ENCODE measurements at places on chromosomes 12 and 14. TPM values are rescaled to one million over a fixed set of nuclear protein-coding genes. Genes with fewer than 3 reads are reported as not detected.
A peak's percentile ranks its signal among the peaks of the same experiment; 100 is the strongest.

DNA sequence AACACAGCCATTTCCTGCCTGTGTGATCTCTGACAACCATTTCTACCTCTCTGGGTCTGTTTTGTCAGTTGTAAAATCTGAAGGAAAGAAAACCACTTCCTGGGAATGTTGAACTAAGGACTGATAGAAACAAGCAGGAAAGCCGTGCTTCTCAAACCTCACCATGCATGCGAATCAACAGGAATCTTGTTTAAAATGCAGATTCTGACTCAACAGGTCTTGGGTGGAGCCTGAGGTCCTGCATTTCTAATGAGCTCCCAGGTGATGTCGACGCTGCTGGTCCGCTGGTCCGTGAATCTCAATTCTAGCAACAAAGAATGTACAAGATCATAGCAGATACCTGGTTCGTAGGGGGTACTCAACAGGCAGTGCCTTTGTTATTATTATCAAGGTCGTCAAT, 38.0 kb upstream of the GPATCH2L start:
- no peak overlapping the region for H3K4me3 ChIP-seq
- no peak overlapping the region for H3K27ac ChIP-seq
- H3K4me1 ChIP-seq: no peaks in the 10 kb centered on the region
- H3K36me3 ChIP-seq: no peaks in the 10 kb centered on the region
- DNase-seq: no peak

GRCh38 chr12:131641315-131641714, 69.6 kb upstream of the SFSWAP start:
- no peak overlapping the region for H3K27ac ChIP-seq
- no peaks in the 10 kb centered on the region for H3K36me3 ChIP-seq
- no peak overlapping the region for H3K4me3 ChIP-seq

- no peaks in the 10 kb centered on the region for H3K27me3 ChIP-seq
- H3K4me3 ChIP-seq: no peak overlapping the region
- DNase-seq: no peak
- no peaks in the 10 kb centered on the region for H3K36me3 ChIP-seq
Observed at GRCh38 chr12:11823043-11823442, 173.6 kb downstream of the ETV6 start.

GRCh38 chr14:67167420-67168109, 21.7 kb upstream of the GARIN2 start:
- no peak overlapping the region for H3K27ac ChIP-seq
- H3K36me3 ChIP-seq: no peaks in the 10 kb centered on the region
- DNase-seq: no peak
- no peaks in the 10 kb centered on the region for H3K27me3 ChIP-seq

DNA sequence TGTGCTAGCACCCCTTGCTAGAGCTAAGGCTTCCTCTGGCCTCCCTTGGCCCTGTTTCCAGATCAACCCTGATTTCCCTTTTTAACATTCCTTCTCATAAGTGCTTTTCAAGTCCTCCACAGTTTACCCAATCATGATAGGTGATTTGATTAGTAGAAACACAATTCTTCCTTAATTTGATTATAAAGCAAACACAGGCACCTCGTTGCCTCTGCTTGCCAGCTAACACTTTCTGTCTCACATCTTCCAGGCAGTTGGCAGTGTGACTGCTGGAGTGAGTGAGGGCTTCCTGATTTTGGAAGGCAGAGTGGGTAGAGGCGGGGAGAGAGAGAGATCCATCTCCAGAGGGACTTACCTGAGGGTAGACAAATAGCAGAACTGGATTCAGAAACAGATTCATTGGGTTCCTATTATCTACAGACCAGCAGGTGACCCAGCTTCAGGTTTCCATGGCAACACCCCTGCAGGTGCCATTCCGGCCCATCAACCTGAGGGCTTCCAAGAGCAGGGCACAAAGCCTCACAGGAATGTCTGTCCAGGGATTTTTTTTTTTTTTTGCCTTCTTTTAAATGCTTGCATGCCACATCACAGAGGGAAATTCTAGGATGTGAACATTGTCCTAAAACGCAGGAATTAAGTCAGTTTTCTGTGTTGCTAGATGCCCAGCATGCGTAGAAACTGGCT, 77.7 kb downstream of the PLXNC1 start:
- no peaks in the 10 kb centered on the region for H3K4me1 ChIP-seq
- H3K4me3 ChIP-seq: no peak overlapping the region
- no peak for DNase-seq
- H3K36me3 ChIP-seq: no peaks in the 10 kb centered on the region

GRCh38 chr12:89280833-89281538, 71.3 kb downstream of the DUSP6 start:
- H3K27me3 ChIP-seq: no peaks in the 10 kb centered on the region
- no peaks in the 10 kb centered on the region for H3K36me3 ChIP-seq
- no peak overlapping the region for H3K27ac ChIP-seq
- no peak overlapping the region for H3K4me3 ChIP-seq
- no peak for DNase-seq

DNA sequence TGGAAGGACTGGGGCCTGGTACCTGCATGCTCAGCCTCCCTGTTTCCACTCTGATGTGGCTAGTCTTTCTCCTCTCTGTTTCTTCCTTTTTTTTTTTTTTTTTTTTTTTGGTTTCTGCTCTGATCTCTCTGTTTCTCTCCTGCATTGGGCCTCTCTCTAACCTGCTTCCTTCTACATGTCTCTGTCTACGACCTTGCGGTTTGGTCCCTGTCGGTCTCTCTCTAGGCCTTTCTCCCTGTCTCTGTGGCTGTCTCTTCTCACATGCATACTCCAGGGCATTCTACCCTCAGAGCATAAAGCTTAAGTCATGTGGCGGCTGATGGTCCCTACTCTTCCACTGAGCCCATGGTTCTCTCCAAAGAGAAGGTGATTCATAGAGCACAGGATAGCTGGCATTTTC, 1096.6 kb downstream of the BCL11B start:
- H3K4me1 ChIP-seq: no peaks in the 10 kb centered on the region
- H3K27me3 ChIP-seq: no peaks in the 10 kb centered on the region
- H3K27ac ChIP-seq: no peak overlapping the region
- DNase-seq: no peak
- no peaks in the 10 kb centered on the region for H3K36me3 ChIP-seq
- no peak overlapping the region for H3K4me3 ChIP-seq

GRCh38 chr14:94921882-94922585, 152.1 kb upstream of the GSC start:
- H3K27ac ChIP-seq: no peak overlapping the region
- peaks cover 8% of the 10 kb centered on the region for H3K4me1 ChIP-seq
- peaks cover 3% of the 10 kb centered on the region for H3K27me3 ChIP-seq
- no peak overlapping the region for H3K4me3 ChIP-seq
- DNase-seq: no peak

The OAS3 gene
- 29.5 TPM for total RNA-seq

The RNASE4 gene
- total RNA-seq: 3.9 TPM

- peaks cover 17% of the 10 kb centered on the region for H3K27me3 ChIP-seq
- H3K27ac ChIP-seq: no peak overlapping the region
- H3K4me3 ChIP-seq: no peak overlapping the region
- peaks cover 11% of the 10 kb centered on the region for H3K4me1 ChIP-seq
- DNase-seq: no peak
- H3K36me3 ChIP-seq: no peaks in the 10 kb centered on the region
Observed at GRCh38 chr14:98947911-98948595, 323.9 kb downstream of the BCL11B start.

The CLEC1A gene
- total RNA-seq: not detected

DNA sequence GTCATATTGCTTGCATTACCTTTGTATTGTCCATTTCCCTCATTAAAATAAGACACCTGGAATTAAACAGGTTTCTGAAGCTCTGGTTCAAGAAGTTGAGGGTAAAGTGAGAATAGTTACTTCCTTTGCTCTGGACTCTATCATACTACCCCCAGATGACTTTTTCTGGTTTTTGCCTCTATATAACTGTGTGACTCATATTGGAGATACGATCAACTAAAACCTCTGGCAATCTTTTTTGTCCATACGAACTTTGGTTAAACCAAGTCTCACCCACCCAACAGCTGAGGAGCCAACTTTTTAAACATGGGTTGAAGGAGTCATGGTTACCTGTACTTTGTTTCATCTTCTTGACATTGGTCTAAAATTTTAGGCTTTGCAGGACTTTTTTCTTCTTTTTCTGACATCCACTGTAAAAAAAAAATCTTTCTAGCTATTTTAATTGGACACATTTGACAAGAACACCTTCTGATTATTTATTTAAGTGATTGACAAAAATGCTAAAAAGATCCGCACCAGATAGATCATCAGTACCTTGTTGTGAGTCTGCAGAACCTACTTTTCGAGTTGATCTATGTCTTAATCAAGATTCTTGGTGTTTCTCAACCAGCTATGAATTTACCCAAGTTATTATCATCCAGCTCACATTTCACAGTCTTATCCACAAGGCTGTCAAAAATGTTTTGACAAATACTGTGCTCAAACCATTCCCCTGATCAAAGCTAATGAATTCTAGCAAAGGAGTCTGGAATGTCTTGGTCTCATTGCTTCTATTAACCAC, 166.0 kb downstream of the IPO8 start:
- no peak for DNase-seq
- no peaks in the 10 kb centered on the region for H3K4me1 ChIP-seq
- no peak overlapping the region for H3K27ac ChIP-seq
- H3K36me3 ChIP-seq: no peaks in the 10 kb centered on the region
- no peaks in the 10 kb centered on the region for H3K27me3 ChIP-seq

- H3K4me3 ChIP-seq: no peak overlapping the region
- H3K36me3 ChIP-seq: no peaks in the 10 kb centered on the region
- no peaks in the 10 kb centered on the region for H3K27me3 ChIP-seq
- H3K27ac ChIP-seq: no peak overlapping the region
- H3K4me1 ChIP-seq: peaks cover 81% of the 10 kb centered on the region
- no peak for DNase-seq
Observed at GRCh38 chr14:68942296-68943035, 36.6 kb downstream of the ACTN1 start.

The IFNG-AS1 gene
- total RNA-seq: not detected

GRCh38 chr12:88553941-88554658, 26.2 kb downstream of the KITLG start:
- peaks cover 100% of the 10 kb centered on the region for H3K4me1 ChIP-seq
- peaks cover 30% of the 10 kb centered on the region for H3K36me3 ChIP-seq
- H3K27me3 ChIP-seq: no peaks in the 10 kb centered on the region
- H3K27ac ChIP-seq: peak overlapping the region; percentile 47
- no peak overlapping the region for H3K4me3 ChIP-seq

GRCh38 chr14:92441751-92442504, 71.7 kb upstream of the RIN3 start:
- H3K4me1 ChIP-seq: no peaks in the 10 kb centered on the region
- no peak overlapping the region for H3K4me3 ChIP-seq
- H3K27me3 ChIP-seq: no peaks in the 10 kb centered on the region
- no peak overlapping the region for H3K27ac ChIP-seq

- DNase-seq: peak; percentile 62
- H3K4me3 ChIP-seq: no peak overlapping the region
- no peak overlapping the region for H3K27ac ChIP-seq
- H3K36me3 ChIP-seq: no peaks in the 10 kb centered on the region
Observed at GRCh38 chr12:49945394-49946080, 5.0 kb upstream of the AQP2 start.

DNA sequence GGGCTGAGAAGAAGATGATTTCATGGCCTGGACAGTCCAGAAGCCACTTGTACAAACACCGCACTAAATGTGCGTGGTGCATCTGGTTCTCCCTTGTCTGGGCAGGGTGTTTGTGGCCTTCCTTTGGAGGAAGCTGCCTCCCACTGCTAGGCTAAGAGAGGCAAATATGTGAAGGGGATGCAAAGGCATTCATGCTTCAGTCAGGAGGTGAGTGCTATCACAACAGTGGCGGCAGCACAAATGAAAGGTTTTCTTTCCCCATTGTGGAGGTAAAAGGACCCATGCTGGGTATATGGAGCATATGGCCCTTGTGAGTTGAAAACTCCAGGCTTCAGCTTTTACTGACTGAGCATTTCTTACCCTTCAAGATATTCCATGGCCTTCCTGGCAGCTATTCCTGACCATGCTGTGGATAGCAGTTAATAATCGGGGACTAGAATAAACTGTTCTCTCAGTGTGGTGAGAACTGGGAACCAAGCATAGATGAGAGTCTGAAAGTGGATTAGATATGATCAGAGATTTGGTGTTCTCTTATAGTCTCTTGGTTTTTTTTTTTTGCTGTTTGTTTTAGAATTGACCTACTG, 69.9 kb downstream of the MYRFL start:
- H3K27me3 ChIP-seq: no peaks in the 10 kb centered on the region
- no peak overlapping the region for H3K4me3 ChIP-seq
- H3K36me3 ChIP-seq: no peaks in the 10 kb centered on the region
- DNase-seq: no peak
- no peak overlapping the region for H3K27ac ChIP-seq

GRCh38 chr14:33899723-33900341, 51.0 kb downstream of the EGLN3 start:
- H3K27ac ChIP-seq: no peak overlapping the region
- H3K27me3 ChIP-seq: no peaks in the 10 kb centered on the region

DNA sequence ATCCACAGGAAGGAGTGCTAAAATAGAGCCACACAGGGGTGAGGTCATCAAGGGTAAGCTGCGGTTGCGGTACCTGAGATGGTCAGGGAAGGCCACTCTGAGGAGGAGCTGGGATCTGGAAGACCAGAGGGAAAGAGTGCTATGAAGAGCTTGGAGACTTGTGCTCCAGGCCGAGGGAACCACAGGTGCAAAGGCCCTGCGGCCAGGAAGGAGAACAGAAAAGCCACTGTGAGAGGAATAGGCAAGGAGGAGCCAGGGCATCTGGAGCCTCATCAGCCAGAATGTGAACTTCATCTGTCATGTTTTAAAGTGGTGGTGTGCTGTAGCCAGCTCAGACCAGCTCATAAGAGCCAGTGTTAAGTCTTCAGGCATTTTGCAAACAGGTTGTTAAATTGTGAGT, 5.5 kb upstream of the CCDC197 start:
- H3K27me3 ChIP-seq: no peaks in the 10 kb centered on the region
- DNase-seq: no peak
- no peaks in the 10 kb centered on the region for H3K36me3 ChIP-seq

- H3K4me3 ChIP-seq: no peak overlapping the region
- no peaks in the 10 kb centered on the region for H3K27me3 ChIP-seq
- no peaks in the 10 kb centered on the region for H3K4me1 ChIP-seq
- no peak overlapping the region for H3K27ac ChIP-seq
- DNase-seq: no peak
- no peaks in the 10 kb centered on the region for H3K36me3 ChIP-seq
Observed at GRCh38 chr14:62445570-62445969, 599.7 kb downstream of the KCNH5 start.

DNA sequence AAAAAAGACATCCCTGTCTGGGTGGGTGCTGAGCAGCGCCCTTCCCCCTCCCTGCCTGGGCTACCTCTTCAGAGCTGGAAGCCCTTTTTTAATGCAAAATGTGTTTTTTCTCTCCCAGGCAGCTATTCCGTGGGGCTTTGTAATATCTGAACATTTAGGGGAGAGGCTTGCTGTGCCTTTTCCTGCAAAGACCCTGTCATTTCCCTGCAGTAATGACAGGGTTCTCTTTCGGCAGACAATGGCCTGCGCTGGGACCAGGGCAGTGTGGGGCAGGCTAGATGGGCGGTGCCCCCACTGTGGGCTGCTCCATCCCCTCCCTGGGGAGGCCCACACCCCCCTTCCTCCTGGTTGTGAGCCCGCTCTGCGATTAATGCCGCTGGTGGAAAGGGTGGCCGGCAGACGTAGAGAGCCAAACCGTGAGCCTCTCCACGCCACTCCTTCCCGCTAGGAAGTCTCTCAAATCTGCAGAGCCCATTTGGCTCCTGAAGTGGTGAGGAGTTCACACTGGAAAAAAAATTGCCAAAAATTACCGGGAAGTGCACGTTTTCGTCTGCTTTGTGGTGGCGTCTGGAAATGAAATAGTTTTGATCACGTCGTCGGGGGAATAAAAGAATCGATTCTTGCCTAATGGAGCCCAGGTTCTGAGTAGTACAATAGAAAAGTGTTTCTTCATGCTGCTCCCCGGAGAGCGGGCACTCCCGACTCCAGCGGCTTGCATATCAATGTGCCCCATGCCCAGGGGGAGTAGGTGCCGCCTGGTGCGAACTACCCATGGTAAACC, 31.5 kb downstream of the KIF26A start:
- H3K27me3 ChIP-seq: no peaks in the 10 kb centered on the region
- DNase-seq: no peak
- H3K36me3 ChIP-seq: no peaks in the 10 kb centered on the region
- no peak overlapping the region for H3K27ac ChIP-seq
- H3K4me1 ChIP-seq: no peaks in the 10 kb centered on the region
